ENCODE measurements at places on chromosomes 2 and 18.

- DNase-seq, result peak; percentile 58
These were observed 714 bp downstream of the RPIA start for GRCh38 chr2:88692187-88692586.

DNA sequence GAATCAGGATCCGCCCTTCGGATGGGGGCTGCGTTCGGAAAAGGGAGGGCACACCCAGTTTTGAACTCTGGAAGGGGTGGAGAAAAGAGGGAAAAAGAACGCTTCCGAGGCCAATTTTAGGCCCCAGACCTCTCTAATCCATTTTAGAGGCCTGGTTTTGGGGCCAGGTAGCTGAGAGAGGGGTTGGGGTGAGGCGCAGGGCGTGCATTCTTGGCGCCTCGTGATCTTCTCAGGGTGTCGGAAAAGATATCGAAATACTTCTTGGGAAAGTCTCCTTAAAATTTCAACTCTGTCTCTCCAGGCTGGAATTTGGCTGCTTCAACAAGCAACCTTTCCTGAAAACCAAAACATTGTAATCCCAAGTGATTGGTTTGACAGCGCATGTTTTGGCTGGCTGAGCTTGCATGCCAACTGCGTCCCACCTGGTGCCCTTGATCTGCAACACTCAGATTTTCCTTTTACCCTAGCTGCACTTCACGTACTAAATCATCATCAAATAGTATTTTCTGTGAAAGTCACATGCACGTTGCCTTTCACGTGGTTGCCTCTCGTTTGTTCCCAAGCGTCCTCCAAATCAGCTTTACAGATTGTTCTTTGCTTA is 864 bp upstream of the XPO1 start:
- peak; percentile 32 for DNase-seq

GRCh38 chr2:177359836-177360595 is 32.6 kb upstream of the AGPS start:
- no peak for DNase-seq

GRCh38 chr2:23940718-23941620 is 706 bp downstream of the UBXN2A start:
- DNase-seq, result peak; percentile 24

- DNase-seq, result no peak
These were observed 46.4 kb downstream of the PROC start for GRCh38 chr2:127464470-127465257.

GRCh38 chr2:216920937-216921456 is 61.1 kb upstream of the TNP1 start:
- DNase-seq, result no peak

GRCh38 chr18:70368903-70369302 is 80.1 kb downstream of the SOCS6 start:
- peak; percentile 35 for DNase-seq

- DNase-seq, result peak; percentile 68
These were observed 71.2 kb downstream of the EPAS1 start for GRCh38 chr2:46368401-46368800.

DNA sequence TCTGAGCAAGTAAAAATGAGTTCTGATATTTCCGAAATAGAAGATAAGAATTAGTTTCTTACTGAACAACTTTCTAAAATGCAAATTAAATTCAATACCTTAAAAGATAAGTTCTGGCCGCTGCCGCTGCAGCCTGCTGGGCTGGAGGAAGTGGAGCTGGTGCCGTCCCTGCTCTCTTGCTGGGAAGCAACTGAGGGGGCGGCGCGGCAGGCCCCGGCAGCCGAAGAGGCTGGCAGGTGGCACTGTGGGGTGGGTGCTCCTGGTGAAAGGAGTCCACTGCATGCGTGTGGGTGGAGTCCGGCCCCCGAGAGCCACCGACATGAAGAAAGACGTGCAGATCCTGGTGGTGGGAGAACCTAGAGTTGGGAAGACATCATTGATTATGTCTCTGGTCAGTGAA is 89.5 kb upstream of the ZNF519 start:
- no peak for DNase-seq

GRCh38 chr18:41170346-41170745 is 784.7 kb upstream of the PIK3C3 start:
- no peak for DNase-seq

DNA sequence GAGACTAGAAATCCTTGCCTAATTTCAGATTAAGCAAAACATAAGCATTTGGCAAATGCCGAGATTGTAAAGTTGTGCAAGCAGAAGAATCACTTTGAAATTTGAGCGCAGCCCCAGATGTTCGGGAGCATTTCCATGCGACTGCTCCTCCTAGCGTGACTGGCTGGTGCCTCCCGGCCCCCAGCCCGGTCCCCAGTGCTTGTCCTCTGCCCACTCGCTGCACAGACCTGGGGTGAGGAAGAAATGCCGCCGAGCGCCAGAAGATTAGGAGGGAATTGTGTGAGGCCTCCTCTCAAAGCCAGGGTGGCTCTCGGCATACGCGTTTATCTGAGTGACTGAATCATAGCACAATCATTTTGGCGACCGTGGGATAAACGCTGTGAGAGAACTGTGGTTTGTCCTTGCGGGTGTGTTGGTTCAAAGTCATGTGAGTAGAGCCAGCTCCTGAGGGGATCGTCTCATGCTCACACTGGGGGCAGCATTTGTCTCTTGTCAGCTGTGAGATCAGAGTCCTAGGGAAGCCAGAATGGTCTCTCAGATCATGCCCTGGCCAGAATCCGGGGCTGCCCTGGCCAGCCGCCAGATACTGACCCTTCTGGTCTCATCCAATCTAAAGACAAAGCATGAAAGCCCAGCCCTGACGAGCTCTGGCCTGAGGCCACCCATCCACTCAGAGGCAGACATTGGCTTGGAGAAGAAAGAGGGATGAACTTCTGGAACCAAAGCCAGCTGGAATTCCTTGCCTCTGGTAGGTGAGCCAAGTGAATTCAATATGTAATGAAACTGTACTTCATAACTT is 189.3 kb downstream of the SH3RF3 start:
- no peak for DNase-seq

GRCh38 chr18:44887227-44887631 is 206.5 kb downstream of the SETBP1 start:
- no peak for DNase-seq

- DNase-seq, result no peak
These were observed 11.3 kb upstream of the MALL start for GRCh38 chr2:110126906-110127305.

GRCh38 chr18:75167759-75168618 is 41.0 kb downstream of the PTGR3 start:
- DNase-seq, result no peak

DNA sequence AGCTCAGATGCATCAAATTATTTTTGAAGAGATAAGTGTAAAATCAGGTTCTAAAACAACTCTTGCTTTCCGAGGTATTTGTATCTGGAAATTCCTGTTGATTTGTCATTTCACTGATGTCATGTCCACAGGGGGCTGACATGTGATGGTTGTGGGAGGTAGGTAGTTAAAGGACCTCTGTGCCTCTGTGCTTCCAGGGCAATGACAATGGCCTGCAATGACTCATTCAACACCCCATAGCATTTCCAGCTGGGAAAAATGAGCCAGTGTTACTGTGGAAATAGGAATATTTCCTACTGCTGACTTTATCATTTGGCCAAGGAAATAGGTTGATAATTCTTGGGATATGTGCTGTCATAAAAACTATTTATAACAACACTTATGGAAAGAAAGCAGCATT is 86.2 kb upstream of the CCDC195 start:
- DNase-seq, result no peak

- DNase-seq, result no peak
These were observed 51.9 kb upstream of the ZBTB7C start for GRCh38 chr18:48460929-48461583.

- no peak for DNase-seq
These were observed 3.0 kb downstream of the PROC start for GRCh38 chr2:127421116-127421800.

DNA sequence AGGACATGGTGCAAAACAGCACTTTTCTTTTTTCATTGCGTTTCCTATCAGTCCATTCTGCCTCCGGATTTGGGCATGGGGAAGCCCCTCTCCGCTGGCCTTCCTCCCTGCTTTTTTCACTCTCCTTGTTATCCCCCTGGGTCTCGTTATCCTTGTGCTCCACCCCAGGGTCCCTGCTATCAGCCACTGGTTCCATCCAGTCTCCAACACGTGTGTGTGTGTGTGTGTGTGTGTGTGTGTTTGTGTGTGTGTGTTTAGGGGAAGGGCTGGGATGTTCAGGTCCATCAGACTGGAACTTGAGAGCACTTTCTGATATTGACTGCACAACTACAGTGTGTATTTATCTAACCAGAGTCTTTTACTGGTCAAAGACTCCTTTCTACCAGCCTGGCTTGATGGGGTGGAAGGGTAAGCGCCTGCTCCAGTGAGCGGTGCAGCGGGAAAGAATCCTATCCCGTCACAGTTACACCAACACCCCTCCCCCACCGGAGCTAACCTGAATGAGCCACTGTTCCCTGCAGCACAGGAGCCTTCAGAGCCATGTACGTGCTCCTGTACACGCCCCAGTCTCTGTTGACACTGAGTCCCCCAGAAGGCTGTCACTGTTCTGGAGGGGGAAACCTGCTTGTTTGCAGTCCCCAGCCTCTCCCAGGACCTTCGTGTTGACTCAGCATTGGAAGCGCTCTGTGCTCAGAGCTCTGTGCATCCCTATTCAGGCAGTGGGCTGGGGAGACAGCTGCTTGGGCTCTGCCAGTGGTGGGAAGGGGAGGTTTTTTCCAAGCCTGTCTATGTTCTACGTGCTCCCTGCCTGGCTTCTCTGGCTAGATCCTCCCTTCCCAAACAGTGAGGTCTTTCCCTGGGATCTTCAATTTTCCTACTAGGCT is 4.6 kb downstream of the INHA start:
- DNase-seq, result no peak

DNA sequence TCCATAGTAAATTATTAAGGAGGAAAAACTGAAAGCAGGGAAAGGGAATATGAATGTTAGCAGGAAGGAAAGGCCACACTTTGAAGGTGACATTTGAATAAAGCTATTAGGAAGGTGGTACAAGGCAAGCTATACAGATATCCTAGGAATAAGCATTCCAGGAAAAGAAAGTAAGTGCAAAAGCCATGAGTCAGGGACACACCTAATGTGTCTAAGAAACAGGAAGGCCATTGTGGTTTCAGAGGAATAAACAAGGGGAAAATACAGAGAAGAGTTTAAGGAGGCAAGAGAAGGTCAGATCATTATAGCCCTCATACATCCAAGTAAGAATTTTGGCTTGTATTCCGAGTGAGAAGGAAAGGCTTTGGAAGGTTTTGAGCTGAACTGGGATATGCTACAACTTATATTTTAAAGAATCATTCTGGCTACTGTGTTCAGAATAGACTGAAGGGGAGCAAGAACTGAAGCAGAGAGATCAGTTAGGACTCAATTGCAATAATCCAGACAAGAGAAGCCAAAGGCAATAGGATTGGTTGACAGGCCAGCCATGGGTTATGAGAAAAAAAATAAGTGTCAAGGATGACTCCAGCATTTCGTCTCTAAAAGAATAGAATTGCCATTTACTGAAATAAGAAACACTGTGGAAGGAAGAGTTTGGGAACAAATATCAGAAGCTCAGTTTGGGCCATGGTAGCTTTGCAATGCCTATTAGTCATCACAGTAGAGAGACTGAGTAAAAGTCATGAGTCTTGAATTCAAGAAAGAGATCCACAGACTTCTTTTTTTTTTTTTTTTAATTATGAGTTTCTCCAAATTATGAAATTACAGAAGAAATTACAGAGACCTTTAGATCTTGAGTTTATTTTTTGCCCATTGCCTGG is 11.3 kb downstream of the RAD51AP2 start:
- no peak for DNase-seq

- no peak for DNase-seq
These were observed 1462.7 kb upstream of the NXPH2 start for GRCh38 chr2:140242889-140243288.

DNA sequence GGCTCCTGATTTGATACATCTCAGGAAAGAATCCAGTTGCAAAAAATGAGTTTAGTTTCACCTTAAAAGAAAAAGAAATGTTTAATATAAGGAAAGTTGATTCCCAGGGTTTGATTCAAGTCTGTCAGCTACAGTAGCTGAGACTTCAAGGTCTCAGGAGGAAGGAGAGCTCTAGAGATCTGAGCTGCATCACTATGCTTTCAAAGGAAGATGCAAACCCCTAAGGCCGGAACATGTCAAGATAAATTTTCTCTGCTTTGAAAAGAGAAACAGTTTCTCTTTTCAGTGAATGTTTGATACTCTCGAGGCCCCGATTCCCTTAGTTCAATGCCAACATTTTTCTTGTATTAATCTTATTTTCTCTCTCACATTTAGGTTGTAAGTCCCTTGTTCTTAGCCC is 128.6 kb downstream of the RGPD3 start:
- DNase-seq, result no peak

DNA sequence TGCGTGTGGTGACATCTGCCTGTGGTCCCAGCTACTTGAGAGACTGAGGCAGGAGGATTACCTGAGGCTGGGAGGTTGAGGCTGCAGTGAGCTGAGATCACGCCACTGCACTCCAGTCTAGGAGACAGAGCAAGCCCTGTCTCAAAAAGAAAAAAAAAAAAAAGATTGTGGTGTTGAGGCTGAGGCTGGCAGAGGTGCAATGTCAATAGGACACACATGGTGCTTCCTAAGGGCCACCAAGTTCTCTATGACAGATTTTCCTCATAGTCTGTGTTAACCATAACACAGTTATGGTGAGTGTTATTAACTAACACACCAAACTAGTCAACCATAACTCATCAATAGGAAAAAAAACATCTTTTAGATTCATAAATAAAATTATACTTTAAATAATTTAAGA is 494.4 kb downstream of the TMX3 start:
- DNase-seq, result no peak

GRCh38 chr2:228864131-228864530 is 407.0 kb downstream of the PID1 start:
- DNase-seq, result no peak

GRCh38 chr2:177983183-177983788 is 89.3 kb downstream of the PDE11A start:
- DNase-seq, result peak; percentile 14

- DNase-seq, result no peak
These were observed 40.9 kb downstream of the ANKRD12 start for GRCh38 chr18:9177466-9177865.

DNA sequence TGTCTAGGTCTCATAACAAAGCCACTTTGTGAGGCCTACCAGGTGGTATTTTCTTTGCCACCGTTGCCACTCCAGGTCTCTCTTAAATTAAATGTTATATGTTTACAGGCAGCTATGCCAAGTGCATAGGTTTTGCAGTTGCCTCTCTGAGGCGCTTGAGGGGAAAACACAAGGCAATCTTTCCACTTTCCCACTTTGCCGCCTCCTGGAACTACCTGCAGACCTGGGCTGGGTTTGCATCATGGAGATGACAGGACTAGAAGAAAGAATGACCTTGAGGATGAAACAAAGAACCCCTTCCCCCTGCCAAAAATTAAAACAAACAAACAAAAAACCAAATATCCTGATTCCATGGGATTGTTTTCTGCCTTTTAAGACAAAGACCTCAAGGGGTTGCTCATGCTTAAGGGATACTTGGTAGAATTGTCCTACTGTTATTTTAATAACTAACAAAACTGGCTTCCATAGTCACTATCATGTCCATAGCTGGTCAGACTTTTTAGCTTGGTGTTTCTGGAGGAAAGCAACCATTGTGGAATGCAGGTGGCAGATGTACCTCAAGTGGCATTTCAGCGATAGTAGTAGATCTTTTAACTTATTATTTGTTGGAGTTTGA is 159.9 kb downstream of the PRPF40A start:
- DNase-seq, result no peak

GRCh38 chr2:240962300-240963064 is 35.9 kb upstream of the SNED1 start:
- DNase-seq, result no peak

Data from HL-60 (cell line).